RKO (cell line): ENCODE measurements at places on chromosomes 1 and 21.

DNA sequence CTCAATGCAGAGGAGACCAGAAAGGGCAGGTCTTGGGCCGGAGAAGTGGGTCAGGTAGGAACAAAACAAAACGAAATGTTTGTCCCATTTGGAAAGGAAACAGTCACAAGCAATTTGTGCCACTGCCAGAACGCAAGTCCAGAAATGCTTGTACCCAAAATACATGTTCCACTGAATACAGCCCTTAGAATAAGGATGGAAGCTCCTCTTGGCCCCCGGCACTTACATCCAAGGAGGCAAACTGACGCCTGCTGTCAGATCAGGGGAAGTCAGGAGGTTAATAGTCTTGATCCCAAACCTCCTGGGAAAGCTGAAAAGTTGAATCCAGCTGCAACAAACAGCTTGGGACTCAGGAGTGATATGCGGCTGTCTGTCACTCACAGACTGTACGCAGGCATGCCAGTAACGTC is 75.9 kb upstream of the GALNT2 start:
- no peak for DNase-seq

DNA sequence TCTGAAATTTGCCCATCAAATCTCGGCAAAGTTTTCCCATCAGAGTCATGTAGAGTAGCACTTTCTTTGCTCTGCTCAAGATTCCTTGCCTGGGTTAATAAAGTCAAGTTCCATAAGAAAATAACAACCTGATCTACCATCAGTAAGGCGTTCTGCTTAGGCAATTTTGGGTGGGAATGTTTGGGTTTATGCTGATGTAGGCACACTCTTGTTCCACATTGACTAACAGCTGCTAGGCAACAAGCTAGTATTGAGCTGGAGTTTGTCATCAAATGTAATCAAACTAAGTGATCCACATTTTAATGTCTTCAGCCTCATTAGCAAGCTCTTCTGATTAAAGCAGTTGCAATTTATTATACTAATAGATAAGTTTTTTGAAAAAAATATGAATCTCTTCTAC is 12.1 kb upstream of the HMCN1 start:
- no peak for DNase-seq

DNA sequence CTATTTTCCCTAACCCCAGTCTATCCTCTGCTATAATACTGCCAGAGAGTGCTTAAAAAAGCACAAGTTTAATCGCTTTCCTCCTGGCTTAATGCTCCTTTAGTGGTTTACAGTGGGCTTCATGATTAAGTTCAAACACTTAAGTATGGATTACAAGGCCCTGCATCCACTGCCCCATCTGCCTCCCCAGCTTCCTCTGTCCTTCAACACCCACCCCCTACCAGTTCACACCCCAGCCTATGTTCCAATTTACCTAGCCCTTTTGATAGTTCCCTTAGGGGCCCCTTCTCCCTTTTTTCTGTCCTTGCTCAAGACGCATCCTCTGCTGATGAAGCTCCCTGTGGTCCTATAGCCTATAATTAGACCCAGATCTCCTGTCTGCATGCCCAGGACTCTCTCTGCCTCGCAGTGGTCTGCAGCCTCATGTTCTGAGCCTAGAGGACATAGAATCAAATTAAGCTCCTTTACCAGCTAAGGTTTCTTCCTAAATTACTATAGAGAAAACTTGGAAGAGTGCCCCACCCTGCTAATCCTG is 212.5 kb downstream of the FGGY start:
- DNase-seq: no peak

DNA sequence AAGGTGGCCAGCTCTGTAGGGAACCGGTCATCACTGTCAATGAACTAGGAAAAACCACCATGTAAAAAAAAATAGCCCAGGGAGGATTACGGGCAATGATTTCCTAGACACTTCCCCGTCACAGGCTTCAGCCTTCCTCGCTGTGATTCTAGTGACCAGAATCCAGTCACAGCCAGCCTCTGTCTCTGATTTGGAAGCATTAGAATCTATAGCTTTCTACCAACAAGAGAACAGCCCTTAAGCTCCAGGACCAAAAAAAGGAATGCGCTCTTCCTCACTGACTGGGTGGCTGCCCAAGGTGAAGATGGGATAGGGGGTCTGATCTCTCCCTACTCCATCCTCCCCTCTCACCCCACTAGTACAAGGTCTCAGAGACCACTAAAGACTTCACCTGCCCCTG is 67.2 kb downstream of the TEX35 start:
- no peak for DNase-seq

DNA sequence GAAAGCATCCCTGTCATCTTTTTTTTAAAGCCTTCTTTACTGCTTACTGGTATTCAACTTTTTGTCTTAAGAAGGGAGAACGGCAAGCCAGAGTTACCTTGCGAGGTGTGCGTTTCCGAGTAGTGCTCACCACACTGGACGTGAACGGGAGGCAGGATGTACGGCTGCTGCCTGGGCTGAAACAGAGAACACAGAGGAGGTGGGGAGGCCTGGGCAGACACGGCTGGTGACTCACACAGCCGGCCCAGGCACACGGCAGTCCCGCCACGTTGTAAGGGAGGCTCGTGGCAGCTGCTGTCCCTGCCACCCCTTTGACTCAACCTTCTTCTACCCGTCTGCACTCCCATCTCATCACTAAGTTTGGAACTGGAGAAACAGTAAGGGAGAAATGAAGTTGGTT is 105.8 kb downstream of the SMYD2 start:
- DNase-seq: no peak

DNA sequence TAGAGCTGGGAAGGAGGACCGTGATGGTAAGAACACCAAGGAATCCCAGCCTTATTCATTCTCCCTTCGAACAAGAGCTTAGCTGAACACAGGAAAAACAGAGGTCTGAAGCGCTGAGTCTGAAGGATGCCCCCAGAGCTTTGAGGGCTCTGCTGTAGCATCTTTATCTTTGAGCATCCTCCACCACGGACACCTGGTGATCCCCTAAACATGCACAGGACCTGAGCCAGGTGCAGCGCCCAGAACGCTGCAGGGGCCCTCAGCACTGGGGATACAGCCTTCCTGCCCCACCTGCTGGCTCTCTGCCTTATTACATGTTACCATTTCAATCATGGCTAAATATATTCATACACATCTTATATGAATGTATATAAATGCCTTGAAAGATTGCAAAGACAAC is 7.7 kb upstream of the GPATCH4 start:
- peak; percentile 65 for DNase-seq

DNA sequence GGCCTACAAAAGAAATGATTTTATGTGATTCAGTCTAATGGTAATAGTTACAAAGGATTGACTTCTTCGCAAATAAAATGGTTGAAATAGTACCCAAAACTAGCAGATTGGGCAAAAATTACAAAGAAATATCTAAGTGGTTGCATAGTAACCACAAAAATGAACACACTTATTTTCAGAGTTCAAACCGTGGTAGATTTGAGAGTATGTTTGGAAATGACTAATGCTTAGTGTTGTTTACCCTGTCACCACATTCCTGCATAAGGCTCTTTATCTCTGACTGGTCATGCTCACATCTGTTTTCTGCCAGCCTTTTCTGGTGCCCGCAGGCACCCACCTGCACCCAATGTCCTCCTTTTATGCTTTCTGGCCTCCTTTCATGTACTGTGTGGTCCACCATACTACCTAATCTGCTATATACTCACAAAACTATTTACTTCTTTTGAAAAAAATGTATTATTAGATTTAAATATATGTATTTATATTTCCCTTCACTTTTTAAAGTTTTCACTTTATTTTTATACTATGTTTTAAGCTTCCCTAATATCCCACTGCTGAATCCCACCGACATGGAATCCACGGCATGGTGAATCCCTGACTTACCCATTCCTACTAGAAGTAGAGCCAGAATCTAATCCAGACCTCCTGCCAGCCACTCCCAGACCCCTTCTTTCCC is 30.3 kb downstream of the PTPRC start:
- peak; percentile 91 for DNase-seq

GRCh38 chr1:115142616-115143015 is 53.3 kb upstream of the TSPAN2 start:
- DNase-seq: no peak

- no peak for DNase-seq
These were observed 25.1 kb upstream of the ASPM start for GRCh38 chr1:197171531-197171930.

- peak; percentile 8 for DNase-seq
These were observed 1.1 kb downstream of the COL18A1 start for GRCh38 chr21:45405819-45406762.

DNA sequence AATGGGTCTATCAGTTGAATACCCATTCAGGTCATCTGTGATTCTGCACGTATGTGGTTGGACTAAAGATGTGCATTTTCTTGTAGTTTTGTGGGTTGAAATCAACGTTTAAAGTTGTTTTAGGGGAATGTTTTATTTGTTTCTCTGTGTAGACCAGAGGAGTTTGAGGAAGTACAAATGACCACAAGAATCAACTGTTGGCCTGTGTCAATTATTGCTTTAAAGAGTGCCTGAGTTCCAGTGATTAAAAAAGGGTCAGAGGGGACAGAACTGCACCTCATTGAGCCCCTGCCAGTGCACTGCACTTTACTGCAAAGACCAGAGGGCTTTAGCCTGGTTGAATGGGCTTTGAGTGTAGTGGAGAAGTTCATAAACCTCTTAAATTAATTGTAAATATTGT is 190.3 kb downstream of the VPS13D start:
- no peak for DNase-seq

GRCh38 chr1:228016653-228017355 is 10.0 kb downstream of the WNT3A start:
- DNase-seq: no peak
